ENCODE measurements at places on chromosomes 6 and 20.

DNA sequence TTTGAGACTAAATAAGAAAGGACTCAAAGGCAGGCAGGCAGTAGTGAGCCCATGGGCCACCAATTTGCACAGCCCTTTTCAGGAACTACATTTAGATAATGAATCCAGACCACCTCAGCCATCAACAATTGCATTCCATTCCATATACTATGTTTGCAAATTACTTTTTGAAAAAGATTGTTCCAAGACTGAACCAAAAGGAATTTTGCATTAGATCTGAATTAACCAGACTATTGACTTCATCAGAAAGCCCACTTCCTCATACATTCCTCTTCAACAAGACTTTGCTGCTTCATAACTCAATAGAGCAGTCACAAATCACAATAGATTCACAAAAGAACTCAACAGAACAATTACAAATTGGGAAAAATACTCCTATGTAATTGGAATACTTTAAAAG, 229.1 kb downstream of the SIM1 start:
- no peak for DNase-seq

- no peak for DNase-seq
Measured at GRCh38 chr6:18414116-18414515, 27.0 kb downstream of the RNF144B start.

GRCh38 chr6:17484201-17484849, 90.9 kb downstream of the CAP2 start:
- DNase-seq, result no peak

DNA sequence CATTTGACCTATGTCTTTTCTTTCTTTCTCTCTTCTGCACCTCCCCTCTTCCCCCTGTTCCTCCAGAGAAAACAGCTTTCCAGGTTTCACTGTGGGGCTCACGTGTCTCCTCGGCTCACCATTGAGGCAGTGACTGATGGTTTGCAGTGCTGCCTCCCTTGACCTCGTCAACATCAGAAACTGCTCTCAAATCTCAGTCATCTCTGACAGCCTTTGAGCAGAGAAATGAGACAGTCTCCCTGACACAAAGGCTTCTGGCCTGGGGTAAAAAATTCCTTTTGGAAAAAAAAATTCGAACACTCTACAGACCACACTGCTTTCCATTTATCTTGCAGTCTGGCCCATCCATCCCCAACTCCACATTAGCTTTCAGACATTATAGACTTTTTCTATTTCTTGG, 450.0 kb downstream of the TFAP2B start:
- no peak for DNase-seq

DNA sequence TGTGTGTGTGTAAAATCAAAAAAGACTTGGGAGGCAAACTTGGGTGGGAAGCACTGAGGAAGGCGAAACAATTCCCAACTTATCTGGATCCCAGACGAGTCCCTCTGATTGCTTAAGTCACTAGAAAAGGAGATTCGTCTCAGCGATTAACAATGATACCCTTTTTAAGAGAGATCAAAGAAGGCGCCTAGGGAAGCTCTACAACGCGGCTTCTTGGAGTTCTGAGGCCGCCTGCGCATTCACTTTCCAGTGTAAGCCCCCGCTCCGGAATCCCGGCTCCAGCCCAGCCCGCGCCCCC, 8.7 kb upstream of the TBX18 start:
- no peak for DNase-seq

- no peak for DNase-seq
Measured at GRCh38 chr6:127076466-127076865, 42.0 kb upstream of the RSPO3 start.

- DNase-seq, result no peak
Measured at GRCh38 chr6:135910790-135911618, 59.5 kb downstream of the PDE7B start.

DNA sequence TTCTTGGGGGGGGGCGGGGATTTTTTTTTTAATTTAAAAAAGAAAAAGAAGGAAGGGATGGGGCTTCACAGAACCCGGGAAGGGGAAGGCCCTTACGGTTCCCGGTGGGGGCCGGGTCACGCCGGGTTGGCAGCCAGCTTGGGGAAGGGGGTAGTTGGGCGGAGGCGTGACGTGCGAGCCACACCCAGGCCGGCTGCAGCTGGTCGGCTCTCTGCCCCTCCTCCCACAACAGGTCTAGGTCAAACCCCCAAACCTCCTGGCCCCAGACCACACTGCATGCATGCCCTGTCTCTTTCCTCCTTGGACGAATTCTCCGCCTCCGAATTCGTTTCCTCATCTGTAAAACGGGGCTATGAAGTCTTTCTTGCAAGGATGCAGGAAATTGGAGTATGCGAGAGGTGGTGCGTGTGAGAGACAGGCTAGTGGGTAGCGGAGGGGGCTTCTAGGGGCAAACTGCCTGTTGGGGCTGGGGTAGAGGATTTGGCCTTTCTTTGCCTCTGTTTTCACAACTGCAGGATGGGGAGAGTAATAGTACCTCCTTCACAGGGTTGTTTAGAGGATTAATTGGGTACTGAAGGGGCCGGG, 828 bp downstream of the HCK start:
- DNase-seq, result peak; percentile 83

GRCh38 chr6:27617700-27618689, 145.1 kb upstream of the ZNF184 start:
- peak; percentile 42 for DNase-seq

GRCh38 chr6:37513576-37513975, 13.9 kb upstream of the CCDC167 start:
- DNase-seq, result no peak

DNA sequence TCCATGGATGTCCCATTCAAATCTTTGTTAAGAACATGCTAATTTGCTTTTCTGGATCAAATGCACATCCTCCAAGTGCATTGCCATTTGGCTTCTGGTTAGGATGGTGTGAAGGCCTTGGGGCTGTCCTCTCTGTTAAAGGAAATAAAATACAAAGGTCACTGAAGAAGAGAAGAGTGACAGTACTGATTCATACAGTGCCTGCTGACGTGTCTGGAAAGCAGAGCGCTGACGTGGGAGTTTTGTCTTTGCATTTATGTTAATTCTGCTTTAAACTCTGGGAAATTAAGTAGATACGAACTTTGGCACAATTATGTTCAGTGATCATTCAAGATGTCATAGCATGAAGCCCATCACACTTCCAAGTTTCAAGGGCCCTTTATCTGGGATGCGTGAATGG, 33.2 kb downstream of the SYNDIG1 start:
- no peak for DNase-seq

- DNase-seq, result no peak
Measured at GRCh38 chr20:4916971-4917881, 84.1 kb downstream of the SLC23A2 start.

GRCh38 chr20:56630086-56630493, 984 bp downstream of the TFAP2C start:
- peak; percentile 51 for DNase-seq

DNA sequence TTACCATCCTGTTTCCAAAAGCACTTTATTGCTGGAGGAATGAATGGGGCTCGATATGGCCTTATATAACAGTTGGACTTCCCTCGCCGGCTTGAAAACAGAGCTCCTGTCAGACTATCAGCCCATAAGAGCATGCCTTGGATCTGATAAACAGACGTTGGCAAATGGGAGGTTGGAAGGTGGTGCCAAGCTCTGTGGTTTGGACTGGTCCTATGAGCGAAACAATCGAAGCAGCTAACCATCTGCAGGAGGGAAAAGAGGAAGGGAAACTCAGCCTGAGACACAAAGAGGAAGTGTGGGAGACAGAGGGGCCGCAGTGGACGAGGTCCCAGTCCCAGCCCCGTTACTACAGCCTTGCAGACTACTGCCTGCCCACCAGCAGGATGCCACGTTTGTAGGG, 92.9 kb downstream of the TFAP2C start:
- DNase-seq, result peak; percentile 43

DNA sequence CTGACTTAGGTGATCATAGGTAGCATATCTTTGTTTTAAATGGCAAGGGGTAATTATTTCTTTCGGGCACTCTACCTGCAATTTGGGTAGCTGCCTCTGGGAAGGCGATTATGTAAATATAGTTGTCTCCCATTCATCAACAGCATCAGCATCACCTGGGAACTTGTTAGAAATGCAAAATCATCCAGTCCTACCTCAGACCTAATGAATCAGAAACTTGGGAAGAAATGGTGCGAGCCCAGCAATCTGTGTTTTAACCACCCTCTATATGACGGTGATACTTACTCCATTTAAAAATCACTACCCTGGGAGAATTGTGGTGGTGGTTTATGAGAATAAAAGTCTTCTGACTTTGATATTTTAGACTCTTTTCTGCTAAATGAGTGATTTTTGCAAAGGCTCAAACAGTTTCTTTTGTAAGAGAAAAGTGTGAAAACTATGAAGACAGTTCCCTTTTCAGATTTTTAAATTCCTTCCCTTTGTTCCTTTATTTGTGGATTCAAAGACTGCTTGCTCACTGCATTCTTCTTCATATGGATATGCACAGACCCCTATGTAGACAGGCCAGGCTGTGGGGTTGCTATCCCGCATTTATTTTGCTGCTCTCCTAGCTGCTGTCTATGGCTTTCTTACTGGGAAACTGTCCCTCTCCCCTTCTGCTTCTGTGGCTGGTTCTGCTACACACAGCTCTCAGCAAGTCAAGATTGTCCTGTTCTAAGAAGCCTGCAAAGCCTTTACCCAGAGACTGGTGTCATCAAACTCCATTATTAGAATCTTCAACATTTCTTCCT, 365.3 kb downstream of the RNF144B start:
- no peak for DNase-seq

GRCh38 chr6:168905451-168906090, 348.1 kb downstream of the THBS2 start:
- no peak for DNase-seq

- DNase-seq, result no peak
Measured at GRCh38 chr6:150922137-150922536, 56.6 kb downstream of the MTHFD1L start.

DNA sequence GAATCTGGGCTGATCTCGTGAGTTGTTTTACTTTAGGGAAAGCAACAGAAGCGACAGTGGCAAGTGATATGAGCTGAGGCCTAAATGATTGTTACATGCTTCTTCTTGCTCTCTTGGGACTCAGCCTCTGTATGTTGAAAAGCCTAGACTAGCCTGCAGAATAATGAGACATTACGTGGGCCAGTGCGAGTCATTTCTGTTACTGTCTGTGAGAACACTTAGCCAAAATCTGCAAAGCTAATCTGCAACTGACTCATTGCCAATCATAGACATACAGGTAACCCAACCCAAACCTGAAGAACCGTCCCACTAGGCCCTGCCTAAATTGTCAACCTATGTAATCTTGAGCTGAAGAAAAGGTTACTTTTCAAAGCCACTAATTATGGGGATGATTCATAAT, 77.4 kb upstream of the F13A1 start:
- no peak for DNase-seq

DNA sequence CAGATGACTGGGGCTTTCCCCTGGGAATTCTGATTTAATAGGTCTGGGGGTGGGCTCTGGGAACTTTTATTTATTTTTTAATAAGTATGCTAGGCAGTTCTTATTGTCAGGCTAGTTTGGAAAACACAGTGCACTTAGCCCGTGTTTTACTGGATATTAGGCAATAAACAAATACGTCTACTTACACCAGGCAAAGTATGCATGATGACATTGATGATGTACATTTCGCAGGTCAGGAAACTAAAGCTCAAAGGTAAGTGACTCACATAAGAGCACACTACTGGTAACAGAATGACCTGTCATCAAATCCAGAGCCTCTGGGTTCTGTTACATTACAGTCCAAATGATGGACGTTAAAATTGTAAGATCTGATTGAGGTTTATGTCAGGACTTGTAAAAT, 144.4 kb upstream of the EXOC2 start:
- DNase-seq, result no peak

- DNase-seq, result no peak
Measured at GRCh38 chr20:10536531-10536930, 101.4 kb downstream of the SLX4IP start.

- no peak for DNase-seq
Measured at GRCh38 chr6:39428152-39428551, 105.7 kb upstream of the KCNK16 start.

DNA sequence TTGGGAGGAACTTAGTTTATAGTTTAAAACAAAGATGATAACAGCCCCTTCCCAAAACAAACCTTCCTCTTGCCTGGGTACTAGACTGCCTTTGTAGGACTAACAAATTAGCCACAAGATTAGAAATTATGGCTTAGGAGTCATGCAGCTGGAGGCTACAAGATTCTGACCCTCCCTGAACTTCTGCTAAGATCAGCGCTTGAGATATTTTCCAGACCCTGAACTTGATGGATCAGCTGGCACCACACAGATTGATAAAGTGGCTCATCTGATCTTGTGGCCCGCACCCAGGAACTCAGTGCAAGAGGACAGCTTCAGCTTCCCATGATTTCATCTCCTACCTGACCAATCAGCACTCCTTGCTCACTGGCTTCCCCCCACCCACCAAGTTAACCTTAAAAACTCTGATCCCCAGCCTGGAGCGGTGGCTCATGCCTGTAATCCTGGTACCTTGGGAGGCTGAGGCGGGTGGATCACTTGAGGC, 5.9 kb upstream of the SERINC3 start:
- DNase-seq, result no peak

DNA sequence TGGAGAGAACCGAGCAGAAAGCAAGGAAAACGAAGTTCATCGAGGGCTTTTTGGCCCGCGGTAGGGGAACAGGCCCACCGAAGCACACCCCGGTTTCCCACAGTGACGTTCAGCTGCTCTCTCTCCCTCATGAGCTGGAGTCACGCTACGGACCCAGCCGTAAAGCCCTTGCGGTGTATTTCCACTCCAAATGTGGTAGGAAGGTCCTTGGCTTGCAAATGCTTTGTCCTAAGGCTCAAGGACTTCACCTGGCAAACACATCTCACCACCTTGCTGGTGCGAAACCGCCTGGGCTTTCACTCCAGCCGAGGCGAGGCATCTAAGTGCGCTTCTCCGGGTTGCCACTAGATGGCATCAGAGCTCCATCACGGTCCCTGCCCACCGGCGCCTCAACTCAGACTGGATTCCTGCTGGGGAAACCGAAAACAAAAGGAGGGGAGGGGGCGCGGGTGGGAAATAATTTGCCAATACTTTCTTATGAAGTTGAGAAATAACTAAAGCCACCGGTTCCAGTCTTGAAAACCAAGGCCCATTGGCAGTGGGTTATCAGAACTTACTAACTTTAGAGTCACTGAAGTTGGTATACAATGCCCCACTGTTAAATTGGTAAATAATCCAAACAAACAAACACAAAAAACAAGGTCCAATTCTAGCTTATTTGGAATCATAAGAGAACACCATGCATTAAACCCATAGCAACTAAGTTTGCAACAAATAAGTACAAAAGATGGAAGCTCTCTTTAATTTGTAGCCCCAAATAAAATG, 13.4 kb upstream of the FOXC1 start:
- DNase-seq, result peak; percentile 86

- no peak for DNase-seq
Measured at GRCh38 chr6:3259491-3259958, 778 bp downstream of the PSMG4 start.

All from GM13976 (cell line).